ENCODE measurements at places on chromosomes 13 and 19.

GRCh38 chr13:40986101-40986856 is 32.8 kb downstream of the ELF1 start:
- no peak for DNase-seq

- DNase-seq = peak; percentile 80
Observed at GRCh38 chr19:54133312-54133956, 4.1 kb upstream of the CNOT3 start.

DNA sequence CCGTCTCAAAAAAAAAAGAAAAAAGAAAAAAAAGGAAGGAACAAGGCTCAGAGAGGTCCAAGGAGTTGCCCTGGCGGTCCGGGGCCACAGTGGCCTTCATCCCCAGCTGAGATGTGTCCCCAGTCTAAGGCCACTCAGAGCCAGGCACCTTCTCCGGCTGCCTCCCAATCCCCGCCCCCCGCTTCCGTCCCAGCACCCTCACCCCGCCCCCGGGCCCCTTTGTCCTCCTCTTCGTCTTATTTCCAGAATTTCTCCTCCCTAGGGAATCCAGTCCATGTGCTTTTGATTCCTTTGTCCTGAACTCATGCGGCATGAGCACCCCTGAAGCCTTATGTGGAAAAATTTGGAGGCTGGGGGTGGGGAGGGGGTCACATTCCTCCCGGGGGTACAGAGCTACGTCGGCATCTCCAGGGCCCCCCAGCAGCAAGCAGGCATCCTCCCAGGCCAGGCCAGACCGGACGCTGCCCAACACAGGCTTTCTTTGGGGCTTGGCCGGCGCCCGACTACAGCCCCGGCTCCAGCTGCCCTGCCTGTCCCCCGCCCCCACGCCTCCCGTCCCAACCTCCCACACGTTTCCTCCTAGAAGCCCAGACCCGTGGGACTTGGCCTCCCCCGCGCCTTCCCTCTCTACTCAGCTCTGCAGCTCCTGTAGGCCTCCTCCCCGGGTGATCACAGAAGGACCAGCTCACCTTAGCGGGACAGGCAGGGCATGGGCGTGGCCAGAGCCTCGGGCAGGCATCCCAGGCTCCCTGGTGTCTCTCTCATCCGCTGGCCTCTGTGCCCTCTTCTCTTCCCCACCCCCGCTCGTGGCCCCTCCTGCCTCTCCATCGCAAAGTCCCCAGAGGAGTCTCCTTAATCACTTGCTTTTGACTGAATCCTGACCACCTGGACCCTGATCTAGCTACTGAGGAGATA is 17.8 kb upstream of the ADGRE5 start:
- DNase-seq = no peak

DNA sequence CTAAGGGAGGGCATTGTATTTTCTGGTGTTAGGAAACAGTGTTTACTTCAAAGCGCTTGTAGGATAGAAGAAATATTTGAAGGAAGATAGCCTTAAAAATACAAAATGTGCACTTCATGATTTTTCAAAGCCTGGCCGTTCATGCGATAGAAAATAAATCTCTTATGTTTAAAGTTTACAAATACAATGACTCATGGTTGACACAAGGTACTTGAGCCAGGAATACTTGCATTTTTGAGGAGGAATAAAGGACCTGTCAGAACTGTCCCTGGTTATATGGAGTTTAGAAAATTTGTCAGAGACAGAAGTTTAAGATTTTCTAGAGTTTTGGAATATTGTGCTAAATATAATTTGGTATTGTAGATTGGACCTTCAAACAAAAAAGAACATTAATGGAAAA is 1223.2 kb upstream of the SLC10A2 start:
- no peak for DNase-seq

DNA sequence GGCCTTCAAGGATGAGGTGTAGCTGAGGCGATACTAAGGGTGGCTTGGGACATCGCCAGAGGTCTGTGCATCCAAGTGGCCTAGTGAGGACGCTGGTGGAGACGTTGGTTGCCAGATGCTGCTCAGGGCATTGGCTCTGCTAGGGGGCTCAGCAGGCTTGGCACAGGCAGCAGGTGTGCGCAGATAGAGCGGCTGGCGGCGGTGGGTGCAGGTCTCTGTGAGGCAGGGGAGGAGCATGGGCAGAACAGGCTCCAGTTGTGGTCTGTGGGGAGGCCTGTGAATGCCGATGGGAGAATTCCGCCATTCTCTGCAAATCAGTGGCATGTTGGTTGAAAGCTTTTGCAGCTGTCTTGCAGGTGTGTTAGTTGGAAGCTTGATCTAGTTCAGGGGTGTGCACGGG is 21.2 kb downstream of the PRAM1 start:
- no peak for DNase-seq

DNA sequence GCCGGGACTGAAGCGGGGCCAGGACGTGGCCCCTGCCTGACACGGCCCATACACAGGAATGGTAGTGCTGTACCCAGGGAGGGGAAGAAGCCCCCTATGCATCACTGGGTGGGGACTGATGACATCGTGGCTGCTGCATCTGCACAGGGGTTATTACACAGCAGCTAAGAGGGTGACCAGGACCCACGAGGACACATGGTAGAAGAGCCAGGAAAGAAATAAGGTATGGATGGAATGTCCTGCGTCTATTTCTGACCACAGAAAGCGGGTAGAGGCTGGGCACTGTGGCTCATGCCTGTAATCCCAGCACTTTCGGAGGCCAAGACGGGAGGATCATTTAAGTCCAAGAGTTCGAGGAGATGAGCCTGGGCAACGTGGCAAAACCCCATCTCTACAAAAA is 24.1 kb downstream of the DCAF15 start:
- no peak for DNase-seq

GRCh38 chr19:55384131-55384919 is at the start of gene TMEM238:
TSS of gene TMEM238 (minus strand) at chr19:55384292. CDS start at chr19:55384259, 33 bp downstream.
- DNase-seq = peak; percentile 74

DNA sequence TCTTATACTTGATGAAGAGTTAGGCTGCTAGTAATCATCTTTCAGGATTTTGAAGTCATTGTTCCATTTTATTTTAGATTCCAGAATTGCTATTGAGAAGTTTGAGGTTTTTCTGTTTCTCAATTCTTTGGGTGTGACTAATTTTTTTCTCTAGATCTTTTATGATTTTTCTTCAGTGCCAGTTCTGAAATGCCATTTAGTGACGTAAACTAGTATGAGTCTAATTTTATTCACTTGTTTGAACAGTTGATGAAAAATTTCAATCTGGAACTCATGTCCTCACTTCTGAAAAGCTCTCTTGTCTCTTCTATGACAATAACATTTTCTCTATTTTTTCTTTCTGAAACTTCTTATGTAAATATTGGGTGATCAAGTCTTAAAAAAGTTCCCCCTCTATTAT is 188.5 kb upstream of the HTR2A start:
- no peak for DNase-seq

DNA sequence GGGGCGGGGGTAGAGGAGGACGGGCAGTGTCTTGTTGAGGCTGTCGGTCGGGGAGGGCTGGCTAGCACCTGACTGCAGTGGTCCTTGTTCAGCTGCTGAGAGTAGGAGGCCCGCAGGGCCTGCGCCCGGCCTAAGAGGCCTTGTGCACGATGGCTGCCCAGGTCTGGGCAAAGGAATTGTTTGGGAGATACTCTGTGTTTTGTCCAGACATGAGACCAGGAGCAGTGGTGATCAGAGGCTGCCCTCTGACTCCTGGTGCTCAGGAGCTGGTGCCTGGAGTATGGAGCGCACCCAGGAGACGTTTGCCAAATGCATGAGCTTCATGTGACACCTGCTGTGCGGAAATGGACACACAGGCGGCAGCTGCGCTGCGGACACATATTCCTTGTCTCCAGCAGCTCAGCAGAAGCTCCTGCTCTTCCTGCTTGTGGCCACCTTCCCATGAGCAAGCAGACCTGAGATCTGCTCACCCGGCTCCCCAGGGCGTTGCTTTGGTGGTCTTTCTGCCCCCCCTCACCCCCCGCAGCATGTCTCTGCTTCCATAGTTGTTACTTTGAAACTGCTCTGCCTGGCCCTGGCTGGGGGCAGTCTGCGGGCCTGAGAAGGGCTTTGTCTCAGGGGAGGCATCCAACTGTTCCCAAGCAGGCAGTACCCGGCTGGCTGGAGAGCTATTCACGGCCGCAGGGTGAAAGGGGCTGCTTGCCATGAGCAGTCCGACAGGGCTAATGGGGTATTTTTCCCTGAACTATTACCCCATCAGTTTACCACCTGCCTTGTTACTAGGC is 163.9 kb downstream of the TEX29 start:
- DNase-seq = peak; percentile 82

GRCh38 chr13:83691966-83692365 is 190.3 kb downstream of the SLITRK1 start:
- DNase-seq = no peak

DNA sequence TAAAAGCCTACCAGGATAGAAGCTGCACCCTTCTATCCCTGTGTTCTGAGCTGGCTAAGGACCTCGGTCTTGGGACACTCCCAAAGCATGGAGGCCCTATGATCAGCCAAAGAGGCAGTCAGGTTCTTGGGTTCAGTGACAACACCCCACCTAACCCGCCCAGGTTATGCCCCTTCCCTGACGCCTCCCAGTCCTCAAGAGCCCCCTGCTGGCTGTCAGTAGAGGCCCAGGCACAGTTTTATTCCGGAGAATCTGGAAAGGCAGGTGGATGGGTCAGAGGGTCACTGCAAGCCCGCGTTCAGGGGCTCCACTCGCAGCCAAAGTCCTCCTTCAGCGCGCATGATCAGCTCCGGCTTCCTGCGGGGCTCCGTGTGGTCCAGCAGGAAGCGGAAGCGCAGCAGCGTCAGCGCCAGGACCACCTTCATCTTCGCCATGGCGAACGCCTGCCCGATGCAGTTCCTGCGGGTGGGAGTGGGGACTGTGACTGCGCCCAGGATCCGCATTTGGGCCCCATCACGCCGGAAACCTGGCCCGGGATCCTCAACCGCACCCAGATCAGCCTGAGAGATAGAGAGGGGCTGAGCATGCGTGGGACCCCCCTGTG is 22.3 kb downstream of the OR10H3 start:
- no peak for DNase-seq

DNA sequence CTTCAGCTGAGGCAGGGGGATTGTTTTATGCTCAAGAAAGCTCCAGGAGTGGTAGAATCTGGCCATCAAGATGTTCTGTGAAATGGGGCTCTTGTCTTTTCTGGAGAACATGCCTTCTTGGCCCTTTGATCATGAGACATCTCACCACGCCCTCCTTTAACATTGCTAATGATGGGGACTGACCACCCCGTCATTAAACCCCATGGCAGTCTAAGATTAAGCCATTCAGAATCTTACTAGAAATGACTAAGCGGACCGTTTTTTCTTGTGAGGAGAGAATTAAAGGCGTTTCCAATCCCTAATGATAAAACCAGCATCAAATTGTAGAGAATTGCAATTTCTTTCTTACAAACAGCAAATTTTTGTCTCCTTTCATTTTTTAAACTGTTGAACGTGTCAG is 89.4 kb downstream of the COL4A2 start:
- DNase-seq = no peak

GRCh38 chr13:33144358-33144784 is 128.1 kb downstream of the KL start:
- no peak for DNase-seq

GRCh38 chr13:44032802-44033201 is 153.1 kb downstream of the LACC1 start:
- DNase-seq = no peak

DNA sequence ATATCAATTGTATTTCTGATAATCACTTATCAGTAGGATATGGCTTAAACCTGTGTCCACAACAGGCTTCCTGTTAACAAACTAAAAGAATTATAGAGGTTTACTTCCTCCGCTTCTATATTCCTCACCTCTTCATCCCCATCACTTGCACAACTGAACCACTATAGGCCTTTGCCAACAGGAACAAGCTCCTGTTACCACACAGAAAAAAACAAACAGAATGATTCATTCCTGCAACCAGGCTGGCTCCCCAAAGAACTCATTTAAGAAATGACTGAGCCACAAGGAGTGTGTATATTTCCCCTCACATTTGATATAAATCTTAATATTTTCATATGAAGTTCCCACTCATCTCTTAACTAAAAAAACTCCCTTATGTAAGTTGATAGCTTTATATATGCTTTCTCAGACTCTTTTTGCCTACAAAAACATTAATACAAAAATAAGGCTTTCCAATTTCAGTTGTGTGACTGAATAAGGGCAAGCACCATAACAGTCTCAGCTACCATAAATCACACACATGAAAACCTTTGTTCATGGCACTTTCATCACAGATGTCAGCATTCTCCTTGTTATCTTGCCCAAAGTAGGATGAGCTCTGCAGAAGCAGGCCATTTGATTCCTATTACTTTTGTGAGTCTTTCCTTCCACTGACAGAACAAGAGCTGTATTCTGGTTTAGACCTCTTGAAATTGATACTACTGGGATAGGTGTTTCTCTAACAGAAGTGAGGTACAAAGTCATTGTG is 366.8 kb downstream of the SLITRK1 start:
- no peak for DNase-seq
